Right atrium auricular region (tissue), 2 donors: ENCODE measurements at places on chromosomes 4 and X. TPM values are rescaled to one million over a fixed set of nuclear protein-coding genes. Genes with fewer than 3 reads are reported as not detected.

DNA sequence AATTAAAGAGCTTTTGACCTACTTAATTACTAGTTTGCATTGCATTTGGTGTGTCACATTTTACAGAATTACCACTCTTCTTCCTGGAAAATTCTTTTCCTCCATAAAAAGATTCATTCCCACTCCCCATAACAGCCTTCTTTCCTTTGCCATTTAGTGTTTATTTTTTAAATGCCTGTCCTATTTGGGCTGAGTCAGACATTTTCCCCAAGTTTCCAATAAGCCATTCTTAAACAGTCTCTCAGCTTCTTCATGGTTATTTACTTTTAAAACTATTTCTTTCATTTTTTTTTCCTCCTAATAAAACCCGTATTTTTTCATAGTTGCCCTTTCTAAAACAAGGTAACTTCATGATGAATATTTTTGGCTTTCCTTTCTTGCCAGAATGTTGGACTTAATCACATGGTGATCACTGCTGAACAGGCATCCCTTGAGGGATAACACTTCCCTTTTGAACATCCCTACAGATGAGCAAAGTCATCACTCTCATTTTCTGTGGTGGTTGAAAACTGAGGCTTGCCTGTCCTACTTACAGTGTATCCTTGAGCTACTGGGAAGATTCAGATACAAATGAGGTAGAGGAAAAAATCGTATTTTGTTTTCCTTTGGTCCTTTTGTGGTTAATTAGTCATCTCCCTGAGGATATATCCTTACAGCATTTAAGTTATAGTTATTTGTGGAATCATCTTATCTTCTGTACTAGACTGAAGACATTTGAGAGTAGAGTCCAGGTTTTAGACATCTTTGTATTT lies 520.5 kb upstream of the NR3C2 start:
- no peak for DNase-seq

GRCh38 chr4:70945046-70945445 lies 42.9 kb downstream of the MOB1B start:
- DNase-seq, result no peak

GRCh38 chr4:144721994-144722393 lies 76.0 kb downstream of the HHIP start:
- no peak for DNase-seq

DNA sequence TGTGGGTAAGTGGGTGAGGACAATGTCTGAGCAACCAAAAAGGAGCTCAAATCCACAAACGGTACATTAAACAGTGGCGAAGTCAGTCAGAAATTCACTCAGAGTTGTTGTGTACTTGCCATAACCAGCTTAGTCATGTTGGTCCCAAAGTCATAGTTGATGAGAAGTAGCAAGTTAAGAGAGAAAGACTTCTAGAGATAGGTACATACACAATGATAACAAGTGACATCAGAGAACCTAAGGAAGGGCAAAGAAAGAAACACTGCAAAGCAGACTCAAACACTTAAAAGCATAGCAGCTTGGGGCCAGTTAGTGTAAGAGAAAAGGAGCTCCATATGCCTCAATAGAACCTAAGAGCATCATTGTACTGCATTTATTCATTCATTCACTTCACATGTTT lies 30.2 kb downstream of the DYNLT3 start:
- no peak for DNase-seq

DNA sequence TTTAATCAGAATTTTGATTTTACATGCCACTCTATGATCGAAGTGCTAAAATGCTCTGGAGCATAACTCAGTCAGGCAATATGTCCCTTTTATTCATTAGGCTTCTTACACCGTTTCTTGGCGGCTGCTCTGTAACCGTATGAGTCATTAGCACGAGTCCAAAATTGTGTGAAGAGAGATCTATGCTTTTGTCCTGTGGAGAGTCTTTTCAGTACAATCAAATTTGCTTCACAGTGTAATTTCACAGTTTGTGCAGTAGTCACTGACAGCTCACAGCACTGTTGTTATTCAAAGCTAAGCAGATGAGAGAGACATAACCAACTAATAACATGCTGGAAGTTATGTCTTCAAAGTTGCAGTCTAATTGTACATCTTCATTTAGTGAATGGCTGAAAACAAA lies 167.8 kb downstream of the PCDH10 start:
- DNase-seq, result no peak

DNA sequence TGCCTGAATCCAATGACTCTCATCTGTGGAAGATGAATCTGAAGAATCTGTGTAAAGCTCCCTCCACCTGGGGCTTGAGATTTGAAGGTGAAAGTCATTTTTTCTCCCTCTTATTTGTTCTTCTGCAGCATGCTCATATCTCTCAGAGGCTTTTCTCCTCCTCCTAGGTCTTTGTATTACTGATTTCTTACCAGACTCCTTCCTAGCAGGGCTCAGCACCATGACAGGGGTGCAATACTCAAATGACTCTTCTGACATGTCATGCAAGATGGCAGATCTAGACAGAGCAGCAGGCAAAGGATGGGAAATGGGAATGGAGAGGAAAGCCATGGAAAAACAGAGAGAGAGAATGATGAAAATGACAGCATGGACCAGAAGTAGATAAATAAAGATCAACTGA lies 118.3 kb downstream of the TMA16 start:
- no peak for DNase-seq

GRCh38 chr4:165756836-165757235 lies 116.2 kb upstream of the TLL1 start:
- DNase-seq, result no peak

DNA sequence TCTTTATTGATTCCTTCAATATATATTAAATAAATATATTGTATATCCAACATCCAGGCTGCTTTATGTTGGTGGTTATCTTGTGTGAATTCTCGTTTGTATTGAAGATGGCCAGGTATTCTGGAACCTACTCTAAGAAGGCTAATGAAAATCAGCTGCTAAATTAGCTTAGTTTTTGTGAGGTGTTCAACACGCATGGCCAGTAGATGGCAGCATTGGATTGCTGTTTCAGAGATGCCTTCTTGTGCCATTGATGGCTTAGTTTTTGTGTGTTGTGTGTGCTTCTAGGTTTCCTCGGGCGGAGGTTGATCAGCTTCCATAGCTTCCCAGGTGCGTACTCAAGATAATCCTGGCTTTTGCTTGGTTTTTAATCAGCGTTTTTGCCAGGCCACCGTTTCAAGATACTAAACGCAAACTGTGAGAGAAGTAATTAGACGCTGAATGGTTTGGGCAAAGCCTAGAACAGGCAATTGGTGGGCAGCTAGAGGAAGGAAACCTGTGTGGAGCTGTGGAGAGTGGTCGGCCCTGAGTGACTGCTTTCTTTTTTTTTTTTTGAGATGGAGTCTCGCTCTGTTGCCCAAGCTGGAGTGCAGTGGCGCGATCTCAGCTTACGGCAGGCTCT lies 15.1 kb downstream of the NOCT start:
- DNase-seq, result peak; percentile 82

GRCh38 chr4:123235431-123235830 lies 161.2 kb upstream of the SPRY1 start:
- DNase-seq, result no peak

The VCX3B gene
- total RNA-seq, result not detected

The OPN1MW gene
- not detected for total RNA-seq

The FGF5 gene
- 0.07 TPM for total RNA-seq

The PAGE2B gene
- not detected for total RNA-seq

The ARHGAP6 gene
- 5.1 TPM for total RNA-seq

The PAGE1 gene
- total RNA-seq, result not detected

The CCSER1 gene
- 12.5 TPM for total RNA-seq

The MAGEA3 gene
- not detected for total RNA-seq

The DDX53 gene
- not detected for total RNA-seq
